ENCODE measurements at places on chromosomes 3 and 15.

- DNase-seq = no peak
Measured at GRCh38 chr15:87871258-87871681, 385.3 kb downstream of the NTRK3 start.

- DNase-seq = no peak
Measured at GRCh38 chr15:26037369-26037768, 174.2 kb upstream of the ATP10A start.

- DNase-seq = no peak
Measured at GRCh38 chr3:161409858-161410257, 38.5 kb upstream of the SPTSSB start.

- DNase-seq = peak; percentile 85
Measured at GRCh38 chr15:35289024-35289617, 204.0 kb upstream of the NANOGP8 start.

GRCh38 chr3:23797491-23797890, 8.3 kb upstream of the UBE2E1 start:
- DNase-seq = no peak

DNA sequence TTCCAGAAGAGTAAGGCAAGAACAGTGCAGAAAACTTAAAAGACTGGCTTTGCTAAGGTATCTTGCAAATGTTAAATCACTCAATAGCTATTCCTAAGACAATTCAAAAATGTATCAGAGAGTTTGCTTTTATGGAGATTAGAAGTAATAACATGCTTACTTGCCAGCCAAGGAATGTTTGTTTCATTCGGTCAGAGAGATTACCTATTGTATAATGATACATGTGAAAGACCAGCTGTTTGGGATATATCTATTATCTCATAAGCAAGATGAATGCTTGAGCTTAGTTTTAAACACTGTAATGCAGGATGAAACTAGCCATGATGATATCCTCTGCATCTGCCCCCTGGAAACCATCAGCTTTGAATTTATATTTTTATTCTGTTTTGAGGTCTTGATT, 70.7 kb downstream of the MAP2K5 start:
- no peak for DNase-seq

DNA sequence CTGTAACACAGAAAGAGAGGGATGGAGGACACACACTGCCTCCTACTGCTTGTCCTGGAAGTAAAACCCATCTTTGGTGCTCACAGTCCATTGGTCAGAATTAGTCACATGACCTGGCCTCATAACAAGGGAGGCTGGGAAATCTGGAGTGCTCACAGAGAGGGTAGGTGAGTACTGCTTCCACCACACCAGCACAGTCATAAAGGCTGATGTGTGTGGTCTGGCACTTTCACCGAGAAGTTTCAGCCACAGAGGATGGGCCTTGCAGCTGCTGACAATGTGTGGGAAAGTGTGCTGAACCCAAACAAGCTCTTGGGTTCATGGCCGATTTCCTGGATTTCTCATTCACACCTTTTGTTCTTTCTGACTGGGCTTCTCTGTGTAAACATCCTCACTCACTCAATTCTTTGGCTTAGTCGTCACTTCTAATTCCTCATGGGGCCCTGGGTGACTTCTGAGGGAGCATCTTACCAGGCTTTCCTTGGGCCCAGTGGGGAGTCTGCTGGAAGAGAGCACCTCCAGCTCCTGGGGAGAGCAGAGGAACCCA, 100.7 kb downstream of the ASB7 start:
- no peak for DNase-seq

- DNase-seq = no peak
Measured at GRCh38 chr3:13009132-13009945, 63.9 kb downstream of the IQSEC1 start.

Data from eye (tissue), 1 donor.